Cardiac atrium fibroblast (primary cell): ENCODE measurements at places on chromosomes 4 and X. TPM values are rescaled to one million over a fixed set of nuclear protein-coding genes. Genes with fewer than 3 reads are reported as not detected.

The STATH gene
- total RNA-seq: not detected in 2 replicates

The ZXDA gene
- 2.3 and 3.4 TPM in 2 replicates for total RNA-seq

The CYBB gene
- 0.36 TPM in 1 of 2 replicates, not detected in the other for total RNA-seq

The NUDT11 gene
- 5.5 and 8.3 TPM in 2 replicates for total RNA-seq

The TMSB15A gene
- total RNA-seq: 0.32 and 0.36 TPM in 2 replicates

The HOPX gene
- 4.3 and 15.4 TPM in 2 replicates for total RNA-seq

The HEPH gene
- total RNA-seq: 19.1 and 33.2 TPM in 2 replicates

The MAGEA11 gene
- not detected in 2 replicates for total RNA-seq

The HHIP gene
- total RNA-seq: 27.4 and 85.2 TPM in 2 replicates

The RAI2 gene
- total RNA-seq: not detected in 2 replicates

The SPANXN4 gene
- total RNA-seq: not detected in 2 replicates

The PAGE1 gene
- total RNA-seq: not detected in 2 replicates

The TMEM271 gene
- not detected in 2 replicates for total RNA-seq

The PASD1 gene
- not detected in 2 replicates for total RNA-seq

The CBLL2 gene
- total RNA-seq: not detected in 2 replicates

The ZCCHC18 gene
- total RNA-seq: 0.18 TPM in 1 of 2 replicates, not detected in the other

The RPL9 gene
- total RNA-seq: 3,792 and 4,113 TPM in 2 replicates

The SSX4B gene
- total RNA-seq: not detected in 2 replicates

The PAGE5 gene
- not detected in 2 replicates for total RNA-seq

The GAGE12G gene
- total RNA-seq: not detected in 2 replicates

The TLR2 gene
- total RNA-seq: 0.16 TPM in 1 of 2 replicates, not detected in the other

The SPP1 gene
- total RNA-seq: not detected in 2 replicates

The TLR1 gene
- total RNA-seq: 1.6 and 1.8 TPM in 2 replicates

The PABPC1L2B gene
- not detected in 2 replicates for total RNA-seq

The FGG gene
- total RNA-seq: not detected in 2 replicates

The DCAF4L1 gene
- total RNA-seq: under 0.01 TPM in 1 of 2 replicates, not detected in the other

The CXCL11 gene
- total RNA-seq: not detected in 2 replicates

The AADAT gene
- 2.0 and 5.3 TPM in 2 replicates for total RNA-seq

The BTC gene
- total RNA-seq: not detected in 2 replicates

The MAGEC3 gene
- not detected in 2 replicates for total RNA-seq

The UGT8 gene
- under 0.01 TPM in 1 of 2 replicates, not detected in the other for total RNA-seq

The GABRB1 gene
- not detected in 2 replicates for total RNA-seq

The TRIM75 gene
- total RNA-seq: not detected in 2 replicates

The NCAPG gene
- total RNA-seq: 7.6 and 10.7 TPM in 2 replicates

The DUSP9 gene
- 0.90 TPM in 1 of 2 replicates, not detected in the other for total RNA-seq

The CCDC110 gene
- total RNA-seq: 0.18 and 2.1 TPM in 2 replicates

The SYTL5 gene
- total RNA-seq: not detected in 2 replicates

The HTN1 gene
- total RNA-seq: not detected in 2 replicates

The GYPE gene
- total RNA-seq: 0.49 and 0.54 TPM in 2 replicates

The HPGD gene
- not detected in 2 replicates for total RNA-seq

The SLIT2 gene
- 12.8 and 24.1 TPM in 2 replicates for total RNA-seq

The ZCCHC12 gene
- not detected in 2 replicates for total RNA-seq

The ANXA5 gene
- 1,177 and 1,241 TPM in 2 replicates for total RNA-seq

The CT45A7 gene
- total RNA-seq: not detected in 2 replicates

The KCNIP4 gene
- total RNA-seq: not detected in 2 replicates

The DAPP1 gene
- total RNA-seq: not detected in 2 replicates

The RHOH gene
- not detected in 2 replicates for total RNA-seq

The HSFX1 gene
- 0.54 TPM in 1 of 2 replicates, not detected in the other for total RNA-seq

The TEX13B gene
- total RNA-seq: not detected in 2 replicates

The SPIN2A gene
- total RNA-seq: 0.18 TPM in 1 of 2 replicates, not detected in the other

The TIGD4 gene
- total RNA-seq: 0.16 TPM in 1 of 2 replicates, not detected in the other

The UBE2K gene
- 13.2 and 25.8 TPM in 2 replicates for total RNA-seq

The RWDD4 gene
- total RNA-seq: 12.6 and 20.6 TPM in 2 replicates

The SPANXB1 gene
- total RNA-seq: not detected in 2 replicates
